ENCODE measurements at places on chromosomes 7 and 10. TPM values are rescaled to one million over a fixed set of nuclear protein-coding genes. Genes with fewer than 3 reads are reported as not detected.

PLPP4 gene
- total RNA-seq, result 4.3 TPM

BMI1 gene
- 72.2 TPM for total RNA-seq

AQP1 gene
- 335 TPM for total RNA-seq

FAM3C gene
- total RNA-seq, result 106 TPM

CPVL gene
- 0.20 TPM for total RNA-seq

PTPRN2 gene
- total RNA-seq, result 0.26 TPM

GNAT3 gene
- total RNA-seq, result not detected

OPALIN gene
- not detected for total RNA-seq

CWF19L1 gene
- 16.9 TPM for total RNA-seq

HTR5A gene
- not detected for total RNA-seq

TYW1 gene
- 16.2 TPM for total RNA-seq

FEZF1 gene
- total RNA-seq, result not detected

AEBP1 gene
- total RNA-seq, result 333 TPM

UCMA gene
- total RNA-seq, result not detected

TSPAN33 gene
- 0.53 TPM for total RNA-seq

PROSER2 gene
- 1.9 TPM for total RNA-seq

MYOZ1 gene
- 0.20 TPM for total RNA-seq

KDM7A gene
- 6.5 TPM for total RNA-seq

TRIM50 gene
- not detected for total RNA-seq

PRSS37 gene
- total RNA-seq, result not detected

BLNK gene
- not detected for total RNA-seq

TRAPPC14 gene
- 4.8 TPM for total RNA-seq

HPS6 gene
- 34.6 TPM for total RNA-seq

DLX6 gene
- total RNA-seq, result 0.23 TPM

ICA1 gene
- 0.13 TPM for total RNA-seq

RBP3 gene
- not detected for total RNA-seq

RBM33 gene
- total RNA-seq, result 26.8 TPM

CTAGE8 gene
- not detected for total RNA-seq

WEE2 gene
- total RNA-seq, result not detected

GPR146 gene
- 16.4 TPM for total RNA-seq

SRRM3 gene
- total RNA-seq, result 0.26 TPM

FAM131B gene
- total RNA-seq, result 3.2 TPM

CISD1 gene
- 22.4 TPM for total RNA-seq

STRIP2 gene
- total RNA-seq, result 2.2 TPM

ZNF248 gene
- total RNA-seq, result 11.7 TPM

VTI1A gene
- total RNA-seq, result 28.5 TPM

FGFBP3 gene
- total RNA-seq, result 0.36 TPM

FAM25G gene
- total RNA-seq, result not detected

CDNF gene
- total RNA-seq, result 2.6 TPM

PNLIP gene
- not detected for total RNA-seq

GDF10 gene
- total RNA-seq, result 5.5 TPM

CUZD1 gene
- 0.52 TPM for total RNA-seq

IFRD1 gene
- total RNA-seq, result 107 TPM

DMBT1 gene
- total RNA-seq, result 0.13 TPM

RNF32 gene
- total RNA-seq, result 0.33 TPM

SLC13A4 gene
- 0.30 TPM for total RNA-seq

ARMC10 gene
- total RNA-seq, result 44.2 TPM

CNPY1 gene
- total RNA-seq, result not detected

ZNF853 gene
- 0.99 TPM for total RNA-seq

SPDYE18 gene
- total RNA-seq, result 0.20 TPM

TAS2R4 gene
- 1.9 TPM for total RNA-seq

KCNH2 gene
- 0.79 TPM for total RNA-seq
